ENCODE measurements at places on chromosomes 1 and 21.

DNA sequence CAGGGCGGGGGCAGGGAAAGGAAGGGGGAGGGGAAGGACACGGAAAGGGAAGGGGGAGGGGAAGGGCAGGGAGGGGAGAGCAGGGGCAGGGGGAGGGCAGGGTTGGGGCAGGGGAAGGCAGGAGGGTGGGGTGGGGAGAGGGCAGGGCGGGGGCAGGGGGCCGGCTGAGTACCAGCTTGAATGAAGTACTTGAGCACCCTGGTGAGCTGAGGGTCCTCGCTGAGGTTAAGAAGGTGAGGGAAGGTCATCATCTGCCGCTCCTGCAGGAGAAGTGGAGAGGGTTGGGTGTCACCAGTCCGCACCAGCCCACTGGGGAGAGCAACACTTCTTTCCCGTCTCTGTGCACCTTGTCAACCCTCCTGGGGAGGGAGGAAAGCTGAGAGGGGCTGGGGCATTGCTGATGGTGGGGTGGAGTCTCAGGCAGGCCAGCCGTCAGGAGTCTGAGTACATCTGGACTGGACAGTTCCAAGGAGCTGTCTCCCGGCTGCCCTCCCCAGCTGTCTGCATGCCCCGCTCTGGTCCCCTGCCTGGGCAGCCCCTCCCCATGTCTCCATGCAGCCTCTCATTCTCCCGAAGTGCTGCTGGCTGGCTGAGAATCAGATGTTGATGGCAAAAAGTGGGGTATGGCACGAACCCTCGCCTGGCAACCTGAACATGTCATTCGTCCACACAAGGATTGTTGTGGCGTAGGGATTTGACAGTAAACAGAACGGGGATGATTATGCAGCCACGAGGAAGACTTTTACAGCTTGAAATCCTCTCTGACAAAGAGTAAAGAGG lies 70.0 kb downstream of the SCCPDH start:
- no peak for DNase-seq

DNA sequence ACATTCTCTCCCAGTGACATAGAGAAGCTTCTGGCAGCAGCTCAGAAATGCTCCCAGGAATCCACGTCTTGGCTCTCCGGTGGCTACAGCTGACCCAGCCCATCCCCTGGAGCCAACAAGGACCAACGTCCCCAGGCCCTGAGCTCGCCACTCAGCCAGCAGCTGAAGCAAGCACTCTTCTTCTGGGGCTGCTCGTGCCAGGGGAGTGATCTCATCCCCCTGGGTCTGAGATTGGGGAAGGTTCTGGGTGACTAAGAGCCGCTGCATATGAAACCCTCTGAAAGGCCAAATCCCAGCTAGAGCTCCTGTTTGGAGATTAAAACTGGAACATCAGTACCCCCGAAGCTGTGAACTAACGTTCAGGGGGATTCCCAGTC lies 487.9 kb downstream of the NPHP4 start:
- no peak for DNase-seq

DNA sequence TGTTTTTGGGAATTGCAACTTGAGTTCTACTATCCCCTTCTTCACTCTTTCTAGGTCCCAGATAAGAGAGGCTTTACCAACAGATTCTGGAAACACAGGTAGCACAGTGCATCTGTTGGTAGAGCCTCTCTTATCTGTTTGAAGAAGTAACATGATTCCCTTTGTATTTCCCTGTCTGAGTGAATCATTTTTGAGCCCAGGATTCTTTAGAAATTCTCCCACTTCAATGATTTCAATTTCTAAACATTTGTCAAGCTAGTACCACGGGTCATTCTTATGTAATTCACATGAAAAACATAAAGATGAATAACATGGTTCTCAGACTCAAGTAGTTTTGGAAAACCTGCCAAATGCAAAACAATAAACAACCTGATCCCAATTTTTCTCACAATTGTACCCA lies 72.0 kb upstream of the DUSP10 start:
- DNase-seq: no peak

DNA sequence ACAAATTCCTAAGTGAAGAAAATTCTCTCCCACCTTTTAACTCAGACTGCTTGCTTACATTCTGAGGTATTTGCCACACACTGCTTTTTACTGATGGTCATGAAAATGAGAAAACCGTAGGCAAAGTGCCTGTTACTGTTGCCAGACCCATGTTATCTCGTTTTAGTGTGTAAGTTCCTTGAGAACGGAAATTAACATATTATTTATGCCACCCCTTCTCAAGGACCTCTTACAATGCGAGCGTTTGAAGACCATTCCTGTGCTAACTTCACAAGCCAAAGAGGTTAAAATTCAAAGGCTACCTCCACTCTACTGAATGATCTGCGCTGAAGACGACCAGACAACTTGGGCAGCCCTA lies 509 bp downstream of the NVL start:
- no peak for DNase-seq

DNA sequence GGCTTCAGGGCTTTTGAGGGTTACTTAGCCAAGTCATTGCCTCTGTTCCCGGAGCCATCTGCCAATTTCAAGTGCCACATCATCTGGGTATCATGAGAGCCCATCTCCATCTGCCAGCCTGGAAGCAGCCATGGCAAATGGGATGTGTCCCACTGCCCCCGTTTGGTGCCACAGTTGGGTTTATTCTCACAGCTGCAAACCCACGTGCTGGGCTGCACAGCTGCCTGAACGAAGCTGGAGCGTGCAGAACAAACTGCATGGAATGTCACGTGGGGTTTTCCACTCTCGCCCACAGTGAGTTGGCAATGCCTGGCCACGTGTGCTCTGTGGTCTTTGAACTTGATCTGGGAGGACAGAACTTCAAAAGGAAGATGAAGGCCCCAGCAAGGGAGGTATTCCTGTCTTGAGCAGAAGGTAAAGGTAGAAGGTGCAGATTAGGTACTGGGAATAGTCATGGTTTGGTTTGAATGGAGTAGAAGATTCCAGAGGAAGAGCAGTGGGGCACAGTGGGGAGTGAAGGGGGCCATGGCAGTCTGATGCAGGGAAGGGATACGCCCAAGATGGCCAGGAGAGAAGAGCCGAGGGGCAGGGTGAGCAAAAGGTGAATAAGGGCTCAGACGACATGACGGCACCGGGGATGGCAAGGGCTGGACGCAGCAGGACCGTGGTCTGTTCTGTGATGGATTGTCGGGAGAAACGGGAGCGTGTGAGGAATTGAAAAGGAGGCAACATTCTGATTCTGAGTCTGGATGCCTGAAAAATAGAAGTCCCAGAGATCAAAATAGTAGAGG lies 222.0 kb downstream of the KAZN start:
- DNase-seq: no peak

- DNase-seq: no peak
These were observed 356.7 kb upstream of the TMPRSS15 start for GRCh38 chr21:18760247-18760646.

DNA sequence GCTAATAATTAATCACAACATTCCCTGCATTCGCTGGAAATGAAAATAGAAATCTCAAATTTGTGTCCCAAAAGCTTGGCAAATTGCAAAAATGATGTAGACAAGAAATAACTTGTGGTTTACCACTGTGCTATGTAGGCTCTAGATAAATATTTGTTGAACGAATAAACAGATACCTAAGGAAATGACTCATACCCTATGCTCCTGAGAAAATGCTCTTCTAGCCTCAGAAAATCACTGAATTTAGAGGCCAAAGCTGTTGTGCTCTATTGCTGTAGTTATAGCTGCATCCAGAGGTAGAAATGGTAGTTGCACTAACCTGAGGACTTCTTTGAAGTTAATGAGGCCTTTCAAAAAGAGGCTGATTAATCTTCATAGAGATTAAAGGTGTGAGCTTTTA lies 142.0 kb upstream of the ZNHIT6 start:
- DNase-seq: no peak

Data from ureter (tissue), 1 donor.